ENCODE measurements at places on chromosomes 11 and 22.

DNA sequence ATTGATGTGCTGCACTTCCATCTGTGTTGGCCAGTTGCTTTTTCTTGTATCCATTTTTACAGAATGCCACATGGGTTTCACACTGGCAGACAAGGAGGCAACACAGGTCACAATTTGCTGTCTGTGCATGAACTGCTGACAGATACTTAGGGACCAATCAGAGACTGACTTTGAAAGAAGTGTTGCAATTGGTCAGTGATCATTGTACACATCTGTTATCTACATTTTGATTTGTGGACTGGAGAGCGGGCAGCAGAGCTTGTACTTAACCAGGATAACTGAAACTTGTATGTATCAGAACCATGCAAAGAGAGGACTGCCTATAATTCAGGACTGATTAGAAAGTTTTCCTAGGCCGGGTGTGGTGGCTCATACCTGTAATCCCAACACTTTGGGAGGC lies 21.8 kb downstream of the PRR5 start:
- no peak for DNase-seq

GRCh38 chr11:125957618-125958332 lies 11.9 kb downstream of the VSIG10L2 start:
- DNase-seq: no peak

DNA sequence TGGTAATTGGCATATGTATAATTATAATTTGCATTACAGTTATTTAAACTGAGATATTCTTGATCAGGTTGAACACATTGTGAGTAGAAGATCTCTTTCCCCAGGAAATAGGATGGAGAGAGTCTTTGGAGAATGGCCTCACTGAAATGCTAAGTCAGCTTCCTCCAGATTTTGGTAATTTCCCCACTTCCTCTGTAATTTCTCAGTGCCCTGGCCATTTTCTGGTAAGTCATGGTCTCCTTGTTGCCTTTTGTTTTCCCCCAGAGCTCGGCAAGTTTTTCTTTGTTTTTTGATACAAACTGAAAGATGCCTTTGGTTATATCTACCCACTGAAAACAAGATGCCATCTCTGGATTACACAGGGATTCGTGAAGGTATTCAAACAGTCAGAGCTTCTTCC lies 12.8 kb upstream of the FBXO3 start:
- DNase-seq: no peak

GRCh38 chr11:65551572-65552387 lies 6.4 kb downstream of the LTBP3 start:
- no peak for DNase-seq

- no peak for DNase-seq
Observed at GRCh38 chr11:57095417-57095816, 86.3 kb upstream of the LRRC55 start.

GRCh38 chr22:21602579-21602978 lies 27.2 kb downstream of the YDJC start:
- DNase-seq: no peak

- no peak for DNase-seq
Observed at GRCh38 chr22:29379258-29379657, 9.1 kb downstream of the AP1B1 start.

DNA sequence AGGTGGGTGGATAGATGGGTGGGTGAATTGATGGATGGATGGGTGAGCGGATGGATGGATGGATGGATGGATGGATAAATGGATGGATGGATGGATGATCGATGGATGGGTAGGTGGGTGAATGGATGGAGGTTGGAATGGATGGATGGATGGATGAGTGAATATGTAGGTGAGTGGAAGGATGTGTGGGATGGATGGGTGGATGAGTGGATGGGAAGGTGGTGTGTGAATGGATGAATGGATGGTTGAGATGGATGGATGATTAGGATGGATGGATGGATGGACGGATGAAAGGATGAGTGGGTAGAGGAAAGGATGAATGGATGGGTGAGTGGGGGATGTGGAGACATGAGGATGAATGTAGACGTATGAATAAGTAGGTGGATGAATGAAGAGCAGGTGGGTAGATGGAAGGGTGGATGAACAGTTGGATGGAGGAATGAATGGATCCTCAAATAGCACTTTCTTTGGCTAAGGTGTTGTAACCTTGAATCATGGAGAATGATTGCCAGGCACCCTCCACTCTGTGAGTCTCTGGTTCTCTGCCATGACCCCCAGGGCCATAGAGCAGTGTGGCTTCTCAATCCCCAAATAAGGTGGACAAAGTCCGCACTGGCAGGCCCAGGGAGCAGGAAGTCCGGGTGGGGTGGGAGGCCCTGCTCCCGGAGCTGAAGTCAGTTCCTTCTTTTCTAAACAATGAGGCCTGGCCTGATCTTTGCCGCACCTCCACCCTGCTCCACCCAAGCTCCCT lies 36.9 kb downstream of the IGF2 start:
- no peak for DNase-seq

DNA sequence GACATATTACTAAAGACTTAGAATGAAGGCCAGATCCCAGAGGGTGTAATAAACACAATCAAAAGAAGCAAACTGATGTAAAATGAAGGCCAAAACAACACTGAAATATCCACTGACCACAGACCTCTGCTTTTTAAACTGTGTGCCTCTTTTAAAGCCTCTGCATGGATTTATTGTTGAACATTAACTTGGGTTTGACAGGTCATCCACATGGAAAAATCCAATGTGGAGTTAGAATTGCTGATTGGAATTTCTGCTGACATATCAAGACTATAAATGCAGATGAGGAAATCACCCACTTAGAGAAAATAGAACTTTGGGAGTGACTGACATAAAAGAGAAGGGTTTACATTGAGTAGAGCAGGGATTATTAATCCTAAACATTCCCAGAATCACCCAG lies 853.9 kb upstream of the RAG2 start:
- DNase-seq: no peak

DNA sequence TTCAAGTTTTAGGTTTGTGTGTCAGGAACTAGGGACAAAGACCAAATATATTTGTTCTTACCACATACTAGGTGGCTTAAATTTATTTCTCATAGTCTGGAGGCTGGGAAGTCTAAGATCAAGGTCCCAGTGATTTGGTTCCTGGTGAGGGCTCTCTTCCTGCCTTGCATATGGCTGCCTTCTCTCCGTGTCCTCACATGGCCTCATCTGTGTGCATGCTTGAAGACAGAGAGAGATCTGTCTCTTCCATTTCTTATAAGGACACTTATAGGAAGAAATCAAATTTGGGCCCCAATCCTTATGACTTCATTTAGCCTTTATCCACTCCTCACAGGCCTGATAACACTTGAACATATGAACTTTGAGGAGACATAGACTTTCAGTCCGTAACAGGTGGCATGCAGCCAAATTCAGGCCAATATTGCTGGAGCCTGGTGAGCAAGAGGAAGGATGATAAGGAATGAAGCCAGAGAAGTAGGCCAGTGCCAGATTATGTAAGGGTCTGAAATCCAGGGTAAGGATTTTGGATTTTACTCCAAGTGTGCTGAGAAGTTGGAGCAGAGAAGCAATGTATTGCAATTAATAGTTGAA lies 35.1 kb downstream of the TTC17 start:
- no peak for DNase-seq

DNA sequence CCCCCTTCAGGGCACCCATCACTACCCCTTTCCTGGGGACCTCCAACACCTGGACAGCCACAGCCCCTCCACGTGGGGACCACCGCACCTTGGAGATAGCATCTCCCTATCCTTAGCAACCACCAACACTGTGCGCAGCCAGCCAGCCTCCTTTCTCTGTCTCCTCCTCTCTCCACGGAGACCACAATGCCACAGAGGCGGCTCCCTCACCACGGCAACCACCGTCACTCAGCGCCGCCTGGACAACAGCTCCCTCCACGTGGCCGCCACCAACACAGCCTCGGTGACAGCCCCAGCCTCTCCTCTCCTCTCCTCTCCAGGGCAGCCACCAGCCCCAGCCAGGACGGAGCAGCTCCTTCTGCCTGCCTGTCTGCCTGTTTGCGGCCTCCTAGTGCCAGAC lies 10.5 kb downstream of the ELFN2 start:
- DNase-seq: no peak

- DNase-seq: no peak
Observed at GRCh38 chr11:97015327-97015726, 625.5 kb downstream of the JRKL start.

GRCh38 chr11:63639199-63639832 lies 25.1 kb upstream of the PLAAT3 start:
- DNase-seq: no peak

DNA sequence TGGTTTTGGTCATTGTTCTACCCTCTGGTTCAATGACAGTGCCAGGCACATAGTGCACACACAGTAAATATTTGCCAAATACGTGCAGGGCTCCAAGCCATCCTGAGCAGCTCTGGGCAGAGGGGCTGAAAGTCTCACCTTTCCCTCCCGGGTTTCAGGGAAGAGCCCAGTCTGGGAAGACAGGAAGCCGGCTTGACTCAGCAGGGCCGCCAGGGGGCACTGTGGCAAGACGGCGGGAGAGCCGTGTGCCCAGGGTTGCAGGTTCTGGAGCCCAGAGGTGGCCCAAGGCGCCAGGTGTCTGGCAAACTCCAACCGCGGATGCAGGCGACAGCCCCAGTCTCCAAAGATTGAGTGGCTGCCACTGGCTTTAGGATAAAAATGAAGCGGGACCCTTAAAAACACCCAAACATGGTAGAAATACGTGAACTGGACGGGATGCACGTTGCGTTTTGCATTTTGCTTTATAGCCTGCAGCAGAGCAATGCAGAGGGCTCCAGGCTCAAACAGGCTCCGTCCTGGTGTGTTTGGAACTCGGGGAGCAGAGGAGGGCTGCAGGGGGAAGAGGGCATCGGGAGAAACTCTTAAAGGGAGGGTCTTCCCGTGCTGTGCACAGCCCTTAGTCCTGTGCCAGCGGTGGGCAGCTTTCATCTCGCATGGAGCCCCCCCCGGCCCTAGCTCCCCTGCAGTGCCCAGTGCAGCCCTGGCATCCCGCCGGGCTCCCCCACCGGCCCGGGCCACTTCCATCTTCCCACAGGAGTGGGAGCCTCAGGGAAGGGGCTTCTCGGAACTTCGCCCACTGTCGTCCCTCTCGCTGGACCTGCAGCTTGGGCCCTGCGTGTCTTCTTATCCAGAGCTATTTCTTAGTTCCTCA lies 10.7 kb downstream of the KRTAP5-5 start:
- DNase-seq: peak; percentile 22

- no peak for DNase-seq
Observed at GRCh38 chr11:65560555-65561418, 2.6 kb upstream of the LTBP3 start.

DNA sequence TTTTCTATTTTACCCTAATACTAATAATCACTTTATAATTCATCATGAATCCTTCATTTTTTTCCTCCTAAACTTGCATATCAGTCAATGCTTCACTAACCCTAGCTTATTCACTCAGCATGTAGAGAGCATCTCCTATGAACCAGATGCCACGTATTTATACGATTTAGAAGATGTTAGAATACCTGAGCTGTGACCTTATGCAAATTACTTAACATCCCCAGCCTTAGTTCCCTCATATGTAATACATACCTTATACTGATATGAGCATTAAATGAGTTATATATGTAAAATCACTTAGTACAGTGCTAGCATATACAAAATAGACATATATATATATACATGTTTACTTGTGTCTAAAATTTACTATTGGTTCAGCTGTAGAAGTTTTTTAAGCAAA lies 9.0 kb downstream of the FAM76B start:
- DNase-seq: no peak

DNA sequence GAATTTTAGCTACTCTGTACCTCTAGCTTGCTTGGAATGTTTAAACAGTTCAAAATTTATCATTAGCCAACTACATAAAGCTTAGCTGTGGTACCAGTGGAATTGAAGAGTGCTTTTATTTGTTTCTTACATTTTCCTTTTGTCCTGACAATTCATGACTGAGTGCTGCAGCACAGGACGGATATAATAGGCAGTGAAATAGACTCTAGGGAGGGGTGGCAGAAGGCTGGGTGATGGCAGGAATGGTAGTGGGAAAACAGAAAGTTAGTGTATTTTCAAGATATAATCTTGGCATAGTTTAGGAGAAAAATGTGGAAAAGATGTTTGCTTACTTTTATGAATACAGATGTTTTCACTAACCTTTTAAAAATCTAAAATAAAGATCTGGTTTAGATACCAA lies 31.1 kb upstream of the ARHGAP32 start:
- DNase-seq: no peak

DNA sequence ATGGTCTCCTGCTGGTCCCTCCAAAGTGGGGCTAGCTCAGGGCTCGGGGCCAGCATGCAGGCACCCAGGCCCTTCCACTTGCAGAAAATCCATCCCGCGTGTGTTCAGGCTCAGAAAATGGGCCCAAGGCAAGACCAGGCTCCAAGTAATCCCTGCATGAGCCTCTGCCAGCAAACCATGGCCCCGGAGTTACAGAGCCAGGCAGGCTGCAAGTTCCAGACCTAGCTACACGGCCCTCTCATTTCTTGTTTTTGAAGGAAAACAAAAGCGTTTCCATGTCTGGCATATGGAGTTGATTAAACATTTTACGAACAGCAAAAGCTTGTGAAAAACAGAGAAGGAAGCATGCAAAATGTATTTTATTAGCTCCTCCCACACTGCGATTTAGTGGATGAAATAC lies 29.7 kb downstream of the KIAA0930 start:
- no peak for DNase-seq

DNA sequence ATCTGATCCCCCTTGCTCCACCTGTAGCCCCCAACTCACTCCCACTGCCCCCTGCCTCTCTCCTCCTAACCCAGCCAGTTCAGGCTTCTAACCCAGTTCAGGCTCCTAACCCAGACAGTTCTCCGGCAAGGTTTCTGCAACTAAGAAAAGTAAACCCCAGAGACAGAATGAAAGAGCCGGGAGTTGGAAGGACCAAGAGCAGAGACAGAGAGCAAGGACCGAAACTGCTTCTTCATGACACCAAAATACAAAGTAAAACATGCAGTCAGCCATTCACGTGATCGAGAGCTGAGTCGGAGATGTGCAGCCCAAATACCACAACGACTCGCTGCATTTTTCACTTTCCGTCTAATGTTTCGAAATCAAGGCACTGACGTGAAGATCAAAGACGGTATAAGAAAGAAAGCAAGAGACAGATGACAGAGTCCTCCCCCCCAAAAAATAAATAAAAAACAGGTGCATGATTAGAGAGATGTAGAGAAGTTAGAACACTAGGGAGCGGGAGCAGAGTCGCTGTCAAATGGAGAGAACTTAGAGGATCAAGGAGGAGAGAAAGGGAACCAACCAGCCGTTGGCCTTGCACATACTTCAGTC lies 884 bp downstream of the IL10RA start:
- DNase-seq: no peak
